ENCODE measurements at places on chromosomes 1 and 21. TPM values are rescaled to one million over a fixed set of nuclear protein-coding genes. Genes with fewer than 3 reads are reported as not detected.

DDAH1 gene
- 59.5 TPM for total RNA-seq

ITLN2 gene
- not detected for total RNA-seq

SPATA6 gene
- total RNA-seq: 7.9 TPM

C1orf141 gene
- 0.25 TPM for total RNA-seq

PTAFR gene
- total RNA-seq: 0.74 TPM

PTPRC gene
- total RNA-seq: 3.0 TPM

LCE1D gene
- total RNA-seq: not detected

S100A9 gene
- total RNA-seq: 20.2 TPM

RCSD1 gene
- total RNA-seq: 3.9 TPM

SLAMF8 gene
- not detected for total RNA-seq

PSEN2 gene
- 20.4 TPM for total RNA-seq

PRKAA2 gene
- total RNA-seq: 29.5 TPM
